COR-L47 (cell line): ENCODE measurements at places on chromosomes 1 and 21.

- DNase-seq = peak; percentile 24
Measured at GRCh38 chr1:205791568-205792180, 16.4 kb upstream of the RAB29 start.

DNA sequence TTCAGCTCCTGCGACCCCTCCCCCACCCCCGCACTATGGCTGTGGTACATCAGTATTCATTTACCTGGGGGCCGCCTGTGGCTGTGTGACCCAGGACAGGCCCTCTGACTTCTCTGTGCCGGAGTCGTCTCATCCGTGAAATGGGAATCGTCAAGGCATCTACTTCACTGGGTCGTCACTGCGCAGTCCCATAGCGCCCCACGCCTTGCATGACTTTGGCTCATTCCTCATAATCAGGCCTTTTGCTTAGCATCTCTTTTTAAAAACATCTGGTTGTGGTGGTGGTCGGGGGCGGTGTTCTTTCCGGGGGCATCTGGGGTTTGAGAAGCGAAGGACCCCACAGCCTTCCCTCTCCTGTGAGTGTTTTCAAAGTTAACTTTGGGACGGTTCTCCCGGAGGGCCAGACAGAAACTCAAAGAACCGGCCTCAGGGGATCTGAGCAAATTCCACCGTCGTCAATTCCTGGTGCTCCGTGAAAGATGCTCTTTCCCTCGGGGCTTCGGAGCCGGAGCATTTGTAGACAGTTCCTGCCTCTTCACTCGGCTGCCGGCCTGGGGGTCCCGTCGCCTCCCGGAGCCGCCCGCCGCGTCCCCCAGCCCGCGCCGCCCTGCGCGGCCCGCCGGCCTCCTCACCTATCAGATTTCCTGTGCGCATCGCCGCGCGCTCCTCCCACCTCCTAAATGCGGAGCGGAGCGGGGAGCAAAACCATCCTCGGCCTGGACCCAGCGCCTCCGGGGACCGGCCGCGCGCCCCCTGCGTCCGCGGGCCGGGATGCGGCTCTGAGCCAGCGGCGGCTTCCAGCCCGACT, at the start of gene B3GALT5:
B3GALT5 (plus strand) TSS at position 708 of the 808 bp plus-strand sequence. CDS start 47,620 bp downstream, outside the sequence.
- DNase-seq = no peak

DNA sequence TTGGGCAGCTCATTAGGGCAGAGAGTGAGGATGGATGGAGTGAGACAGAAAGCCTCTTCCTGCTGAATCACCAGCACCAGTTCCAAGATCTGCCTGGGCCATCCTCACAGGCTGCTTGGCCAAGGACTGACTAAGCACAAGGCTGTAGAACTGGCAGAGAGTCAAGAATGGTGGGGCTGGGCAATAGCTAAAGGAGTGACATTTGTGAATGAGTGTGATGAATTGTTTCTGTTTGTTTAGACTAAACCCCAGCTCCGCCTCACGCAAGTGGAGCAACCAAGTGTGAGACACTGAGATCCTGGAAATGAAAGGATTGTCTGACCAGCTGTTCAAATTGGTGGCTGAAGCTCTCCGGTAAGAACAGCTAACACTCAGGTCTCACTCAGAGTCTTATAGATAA, 38.6 kb downstream of the BRINP2 start:
- peak; percentile 93 for DNase-seq

DNA sequence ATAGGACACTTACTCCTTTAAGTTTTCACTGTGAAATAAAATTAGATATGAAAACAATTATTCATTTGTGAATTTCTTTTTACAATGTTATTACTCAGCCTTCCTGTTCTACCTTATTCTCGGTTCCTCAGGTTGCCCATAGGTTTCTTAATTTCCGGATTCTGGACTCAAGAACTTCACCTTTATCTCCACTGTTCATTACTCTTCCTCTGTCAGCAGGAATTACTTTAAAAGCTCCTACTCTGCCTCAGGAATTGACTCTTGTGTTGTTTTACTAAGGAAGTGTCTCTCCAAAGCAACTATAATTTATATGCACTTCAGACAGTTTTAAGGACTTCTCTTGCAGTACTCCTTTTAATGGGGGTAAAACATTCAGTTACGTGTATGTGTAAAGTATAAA, 123.8 kb downstream of the OSBPL9 start:
- DNase-seq = no peak

DNA sequence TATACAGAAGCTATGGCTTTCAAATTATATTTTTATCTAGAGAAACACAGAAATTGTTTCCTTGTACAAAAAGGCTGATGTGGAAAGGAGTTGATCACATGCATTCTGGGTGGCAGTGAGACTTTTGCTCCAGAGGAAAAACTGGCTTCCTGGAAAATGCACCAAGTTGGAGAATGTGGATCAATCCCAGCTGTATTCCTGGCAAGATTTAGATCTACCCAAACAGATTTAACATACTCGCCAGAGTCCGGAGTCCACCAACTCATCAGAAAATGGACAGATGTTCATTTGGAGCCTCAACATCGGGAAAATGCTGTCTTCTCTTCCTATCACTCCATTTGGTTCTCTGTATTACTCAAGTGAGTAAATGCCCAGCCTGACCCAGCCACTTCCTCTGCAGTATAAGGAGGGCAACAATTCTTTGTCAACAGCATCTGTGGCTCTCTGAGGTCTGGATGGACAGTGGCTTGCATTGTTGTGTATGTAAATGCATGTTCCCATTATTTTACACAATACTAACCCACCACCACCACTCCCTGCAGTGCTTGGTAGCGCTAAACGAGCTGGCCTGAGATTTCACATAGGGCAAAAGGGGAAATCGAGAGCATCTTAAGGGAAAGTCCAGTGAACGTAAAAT, 226.2 kb upstream of the IRF2BP2 start:
- no peak for DNase-seq

DNA sequence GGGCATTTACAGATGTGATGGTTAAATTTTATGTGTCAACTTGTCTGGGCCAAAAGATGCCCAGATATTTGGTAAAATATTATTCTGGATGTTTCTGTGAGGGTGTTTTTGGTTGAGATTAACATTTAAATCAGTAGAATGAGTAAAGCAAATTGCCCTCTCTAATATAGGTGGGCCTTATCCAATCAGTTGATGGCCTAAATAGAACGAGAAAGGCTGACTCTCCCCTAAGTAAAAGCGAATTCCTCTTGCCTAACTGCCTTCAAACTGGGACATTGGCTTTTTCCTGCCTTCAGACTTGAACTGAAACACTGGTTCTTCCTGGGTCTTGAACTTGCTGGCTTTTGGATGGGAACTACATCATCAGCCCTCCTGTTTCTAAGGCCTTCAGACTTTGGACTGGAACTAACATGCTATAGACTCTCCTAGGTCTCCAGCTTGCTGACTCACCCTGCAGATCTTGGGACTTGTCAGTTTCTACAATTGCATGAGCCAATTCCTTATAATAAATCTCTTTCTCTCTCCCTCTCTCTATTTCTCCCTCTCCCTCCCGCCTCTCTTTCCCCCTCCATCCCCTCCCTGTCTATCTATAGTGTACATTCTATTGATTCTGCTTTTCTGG, 10.2 kb upstream of the NAV1 start:
- no peak for DNase-seq

DNA sequence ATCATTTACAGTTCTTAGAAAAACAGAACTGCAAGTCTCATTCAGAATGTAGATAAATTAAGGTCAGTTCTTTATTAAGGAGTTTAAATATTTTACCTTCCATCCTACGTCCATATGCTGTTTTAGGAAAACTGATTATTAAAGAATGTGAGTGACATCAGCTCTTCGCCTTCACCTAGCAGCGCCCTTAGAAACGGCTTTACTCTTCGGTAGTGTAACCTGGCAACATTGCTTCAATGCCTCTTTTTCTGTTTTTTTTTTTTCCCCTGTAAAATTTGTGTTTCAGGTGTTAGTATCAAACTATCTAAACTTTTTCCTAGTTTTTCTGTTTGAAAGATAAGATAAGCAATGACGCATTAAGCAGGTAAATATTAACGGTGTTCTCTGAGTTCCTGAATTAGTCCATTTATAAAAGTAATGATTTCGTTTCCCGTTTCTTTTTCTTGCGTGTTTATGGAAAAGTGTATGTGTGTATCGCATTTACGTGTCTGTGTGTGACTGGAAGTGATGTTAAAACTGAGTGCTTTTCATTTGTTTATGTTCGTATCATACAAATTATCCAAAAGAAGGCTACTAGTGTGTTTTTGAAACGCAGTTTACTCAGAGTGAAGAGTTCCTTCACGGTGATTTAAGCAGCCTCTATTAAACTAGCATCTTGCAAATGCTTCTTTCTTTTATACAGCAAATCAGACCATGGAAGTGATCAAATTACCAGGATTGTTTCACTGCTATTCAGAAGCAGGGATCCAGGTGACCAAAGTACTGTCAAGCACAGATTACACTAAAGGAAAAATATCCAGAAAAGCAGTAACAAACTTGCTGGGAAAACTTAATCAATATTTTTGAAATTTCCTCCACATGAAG, 139.0 kb downstream of the SDCCAG8 start:
- no peak for DNase-seq

DNA sequence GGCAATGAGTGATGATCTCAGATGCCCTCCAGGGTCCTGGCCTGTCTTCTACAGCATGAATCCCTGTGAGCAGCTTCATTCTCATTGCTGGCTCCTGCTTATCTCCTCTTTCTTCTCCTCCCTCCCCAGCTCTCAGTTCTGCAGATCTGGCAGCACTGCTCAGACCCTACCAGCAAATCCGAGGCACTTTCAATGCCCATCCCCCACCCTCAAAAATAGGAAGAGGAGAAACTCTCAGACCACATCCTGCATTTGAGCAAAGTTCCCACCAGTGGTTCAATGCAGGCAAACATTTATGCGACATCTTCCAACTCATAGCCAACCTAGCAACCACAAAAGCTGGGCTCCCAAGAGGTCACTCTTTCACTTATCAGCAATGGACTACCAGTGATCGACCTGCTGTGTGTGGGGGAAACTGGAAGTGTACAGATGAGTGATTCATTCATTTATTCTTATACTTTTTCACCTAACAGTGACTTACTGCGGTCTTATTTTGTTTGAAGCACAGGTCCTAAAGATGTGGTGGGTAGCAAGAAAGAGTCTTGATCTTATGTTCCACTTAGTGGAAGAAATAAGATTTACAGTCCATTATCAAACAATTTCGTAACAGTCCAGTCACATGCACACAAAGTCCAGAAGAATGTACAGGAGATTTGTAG, 5.8 kb upstream of the CHI3L2 start:
- no peak for DNase-seq

- DNase-seq = no peak
Measured at GRCh38 chr1:107963601-107964335, 1.2 kb downstream of the VAV3 start.

- peak; percentile 44 for DNase-seq
Measured at GRCh38 chr1:156052862-156053767, 483 bp downstream of the UBQLN4 start.

DNA sequence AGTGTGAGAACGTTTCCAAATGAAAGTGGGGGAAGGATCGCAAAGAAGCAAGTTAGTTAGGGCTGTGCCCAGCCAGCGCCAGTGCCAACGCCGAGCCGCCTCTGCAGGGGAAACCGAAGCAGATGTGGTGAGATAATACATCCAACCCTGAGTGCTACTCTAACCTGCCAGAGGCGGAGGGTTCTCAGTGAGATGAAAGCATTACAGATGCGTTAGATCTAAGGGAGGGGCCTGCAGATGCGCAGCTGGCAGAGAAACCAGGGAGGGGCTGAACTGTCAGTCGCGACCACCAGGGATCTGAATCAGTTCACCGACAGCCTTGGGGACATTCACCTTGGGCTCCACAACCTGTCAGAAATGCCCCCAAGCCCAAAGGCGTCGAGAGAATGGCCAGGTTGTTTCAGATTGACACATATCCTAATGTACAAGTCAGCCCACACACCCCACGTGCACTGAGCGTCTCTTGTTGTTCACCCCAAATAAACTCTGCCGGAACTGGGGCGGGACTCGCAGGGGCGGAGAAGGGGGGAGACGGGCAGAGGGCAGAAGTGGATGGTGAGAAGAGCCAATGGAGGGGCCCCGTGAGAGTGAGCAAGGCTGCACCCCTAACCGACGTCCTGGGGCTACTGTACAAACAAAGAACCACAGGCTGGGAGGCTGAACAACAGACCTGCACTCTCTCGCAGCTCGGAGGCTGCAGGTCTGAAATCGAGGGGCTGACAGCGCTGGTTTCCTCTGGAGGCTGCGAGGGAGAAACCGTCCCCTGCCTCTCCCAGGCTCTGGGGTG, 8.7 kb upstream of the UMODL1 start:
- no peak for DNase-seq

GRCh38 chr1:87318806-87319205, 9.9 kb upstream of the LMO4 start:
- no peak for DNase-seq

DNA sequence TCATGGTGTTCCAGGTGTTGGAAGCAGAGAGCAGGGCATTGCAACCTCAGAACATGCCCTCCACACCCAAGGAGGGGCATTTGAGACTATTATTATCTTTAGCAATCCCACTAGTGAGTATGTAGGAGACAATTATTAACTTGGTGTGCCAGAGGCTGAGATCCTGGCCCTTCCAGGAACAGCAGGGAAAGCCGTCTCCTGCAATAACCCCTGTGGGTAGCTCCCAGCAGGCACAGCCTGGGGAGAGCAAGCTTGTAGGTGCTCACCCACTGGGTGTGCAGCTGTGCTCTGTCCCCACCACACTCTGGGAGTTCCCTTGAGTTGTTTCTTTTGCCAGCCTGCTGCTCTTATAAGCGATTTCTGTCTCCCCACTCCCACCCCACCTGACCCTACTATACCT, 10.3 kb downstream of the CFAP107 start:
- no peak for DNase-seq

GRCh38 chr1:37290718-37291117, 183.7 kb upstream of the ZC3H12A start:
- DNase-seq = no peak

DNA sequence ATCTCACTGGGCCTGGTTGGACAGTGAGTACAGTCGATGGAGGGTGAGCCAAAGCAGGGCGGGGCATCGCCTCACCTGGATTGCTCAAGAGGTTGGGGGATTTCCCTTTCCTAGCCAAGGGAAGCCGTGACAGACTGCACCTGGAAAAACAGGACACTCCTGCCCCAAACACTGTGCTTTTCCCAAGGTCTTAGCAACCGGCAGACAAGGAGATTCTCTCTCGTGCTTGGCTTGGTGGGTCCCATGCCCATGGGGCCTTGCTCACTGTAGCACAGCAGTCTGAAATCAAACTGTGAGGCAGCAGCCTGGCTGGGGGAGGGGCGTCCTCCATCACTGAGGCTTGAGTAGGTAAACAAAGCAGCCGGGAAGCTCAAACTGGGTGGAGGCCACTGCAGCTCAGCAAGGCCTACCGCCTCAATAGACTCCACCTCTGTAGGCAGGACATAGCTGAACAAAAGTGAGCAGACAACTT, 11.3 kb downstream of the C1orf105 start:
- no peak for DNase-seq

- no peak for DNase-seq
Measured at GRCh38 chr1:184276416-184276815, 110.4 kb upstream of the C1orf21 start.

DNA sequence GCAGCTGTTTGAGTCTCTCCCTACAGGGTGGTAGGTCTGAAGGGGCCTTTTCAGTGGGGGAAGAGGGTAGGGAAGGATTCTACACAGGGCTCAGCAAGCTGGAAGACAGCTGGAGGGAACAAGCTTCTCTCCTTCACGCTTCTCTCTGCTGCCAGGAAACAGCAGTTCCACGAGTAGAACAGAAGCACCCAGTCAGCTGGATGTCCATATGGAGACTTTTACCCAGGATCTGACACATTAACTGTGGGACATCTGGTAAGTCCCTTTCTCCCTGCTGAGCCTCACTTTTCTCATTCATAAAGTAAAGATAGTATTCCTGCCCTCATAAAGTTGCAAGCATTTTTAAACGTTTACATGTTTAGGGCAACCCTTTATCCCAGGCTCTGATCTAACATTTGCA, 280.3 kb downstream of the OMA1 start:
- DNase-seq = no peak
